ENCODE measurements at places on chromosomes 7 and 10. TPM values are rescaled to one million over a fixed set of nuclear protein-coding genes. Genes with fewer than 3 reads are reported as not detected.
A peak's percentile ranks its signal among the peaks of the same experiment; 100 is the strongest.

DNA sequence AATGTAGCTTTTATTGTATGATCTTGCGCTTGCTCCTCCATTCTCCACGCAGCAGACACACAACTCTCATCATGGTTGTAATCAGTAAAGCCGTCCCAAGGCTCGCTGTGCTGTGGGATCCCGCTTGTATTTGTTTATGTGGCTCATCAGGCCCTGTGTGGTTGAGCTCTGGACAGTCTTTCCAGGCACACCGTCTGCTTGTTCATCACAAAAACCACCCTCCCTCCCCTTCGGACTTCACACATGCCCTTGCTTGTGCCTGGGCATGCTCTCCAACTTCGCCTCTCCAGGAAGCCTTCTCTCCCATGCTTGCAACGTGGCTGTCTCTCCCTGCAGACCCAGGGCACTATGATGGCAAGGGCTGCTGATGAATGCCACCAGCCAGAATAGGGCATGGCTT, 62.4 kb downstream of the HK1 start:
- DNase-seq: no peak

- DNase-seq: no peak
Measured at GRCh38 chr10:12503311-12503710, 154.0 kb downstream of the CAMK1D start.

The ARHGEF35 gene
- total RNA-seq: 0.80 TPM

- DNase-seq: no peak
Measured at GRCh38 chr7:18975689-18976280, 141.7 kb downstream of the TWIST1 start.

The LRRC18 gene
- 0.18 TPM for total RNA-seq

- no peak for DNase-seq
Measured at GRCh38 chr10:71969929-71970328, 5.7 kb downstream of the CHST3 start.

DNA sequence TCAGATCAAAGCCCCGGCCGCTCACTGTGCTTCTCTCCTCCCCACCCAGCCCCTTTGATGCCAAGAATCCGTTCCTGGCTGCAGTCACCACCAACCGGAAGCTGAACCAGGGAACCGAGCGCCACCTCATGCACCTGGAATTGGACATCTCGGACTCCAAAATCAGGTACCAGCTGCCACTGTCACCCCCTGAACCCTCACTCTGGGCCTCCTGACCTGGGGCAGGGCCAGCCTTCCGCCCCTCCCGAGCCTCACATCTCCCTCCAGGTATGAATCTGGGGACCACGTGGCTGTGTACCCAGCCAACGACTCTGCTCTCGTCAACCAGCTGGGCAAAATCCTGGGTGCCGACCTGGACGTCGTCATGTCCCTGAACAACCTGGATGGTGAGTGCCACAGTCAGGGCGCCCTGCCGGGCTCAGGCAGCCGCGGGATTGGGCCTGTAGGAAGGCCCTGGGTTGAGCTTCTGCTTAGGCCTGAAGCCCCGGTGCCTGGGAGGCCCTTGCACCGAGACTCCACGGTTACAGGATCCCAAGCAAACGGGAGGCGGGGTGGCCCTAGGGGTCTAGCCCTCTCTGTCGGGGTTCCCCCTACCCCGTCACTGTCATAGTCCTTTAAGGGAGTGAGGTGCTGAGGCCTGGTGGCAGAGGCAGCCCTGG, 10.8 kb downstream of the TMEM120A start:
- DNase-seq: peak; percentile 18

DNA sequence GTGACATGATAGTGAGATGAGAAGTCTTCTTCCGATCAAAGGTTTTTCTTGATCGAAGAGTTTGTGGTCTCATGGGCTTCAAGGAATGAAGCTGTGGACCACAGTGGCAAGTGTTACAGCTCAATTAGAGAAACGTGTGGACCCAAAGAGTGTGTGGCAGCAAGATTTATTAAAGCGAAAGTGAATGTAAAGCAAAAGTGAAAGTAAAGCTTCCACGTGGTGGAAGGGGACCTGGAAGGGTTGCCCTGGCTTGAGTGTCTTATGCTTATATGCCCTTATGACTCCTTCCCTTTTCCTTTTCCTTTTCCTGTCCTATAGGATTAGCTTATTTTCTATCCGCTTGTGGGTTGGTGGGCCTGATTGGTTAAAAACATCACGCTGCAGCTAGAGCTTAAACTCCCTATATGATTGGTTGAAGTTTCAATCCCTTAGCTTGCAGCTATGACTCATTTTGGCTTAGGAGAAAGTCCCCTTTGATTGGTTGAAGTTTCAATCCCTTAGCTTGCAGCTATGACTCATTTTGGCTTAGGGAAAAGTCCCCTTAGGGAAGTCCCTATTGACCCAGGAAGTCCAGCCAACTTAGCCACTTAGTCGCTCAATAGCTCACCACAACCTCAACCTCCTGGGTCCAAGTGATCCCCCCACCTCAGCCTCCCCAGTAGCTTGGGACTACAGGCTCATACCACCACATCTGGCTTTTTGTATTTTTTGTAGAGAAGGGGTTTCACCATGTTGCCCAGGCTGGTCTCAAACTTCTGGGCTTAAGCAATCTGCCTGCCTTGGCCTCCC, 34.7 kb downstream of the MRPS24 start:
- DNase-seq: peak; percentile 18

- peak; percentile 26 for DNase-seq
Measured at GRCh38 chr10:130189608-130190054, 53.4 kb downstream of the GLRX3 start.

- no peak for DNase-seq
Measured at GRCh38 chr7:42735081-42735480, 176.8 kb downstream of the C7orf25 start.

DNA sequence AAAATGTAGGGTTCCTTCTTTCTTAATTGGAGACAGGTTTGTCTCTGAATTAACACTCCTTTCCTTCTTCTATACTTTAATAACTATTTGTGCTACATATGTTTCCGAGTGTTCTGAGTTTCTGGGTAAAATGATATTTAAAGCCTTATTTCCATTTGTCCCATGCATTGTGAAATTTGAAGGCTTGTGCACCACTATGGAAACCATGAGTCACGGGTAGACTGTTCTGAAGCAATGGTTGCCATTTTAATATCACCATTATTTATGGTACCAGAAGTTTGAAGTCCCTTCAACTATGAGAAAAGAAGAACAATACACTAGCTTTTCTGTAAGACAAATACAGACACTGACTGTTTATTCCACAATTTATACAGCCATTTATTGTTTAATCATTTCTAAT, 44.7 kb upstream of the ZEB1 start:
- no peak for DNase-seq

GRCh38 chr10:116110736-116111135, 162.3 kb downstream of the GFRA1 start:
- DNase-seq: no peak

The SPDYE2B gene
- not detected for total RNA-seq

DNA sequence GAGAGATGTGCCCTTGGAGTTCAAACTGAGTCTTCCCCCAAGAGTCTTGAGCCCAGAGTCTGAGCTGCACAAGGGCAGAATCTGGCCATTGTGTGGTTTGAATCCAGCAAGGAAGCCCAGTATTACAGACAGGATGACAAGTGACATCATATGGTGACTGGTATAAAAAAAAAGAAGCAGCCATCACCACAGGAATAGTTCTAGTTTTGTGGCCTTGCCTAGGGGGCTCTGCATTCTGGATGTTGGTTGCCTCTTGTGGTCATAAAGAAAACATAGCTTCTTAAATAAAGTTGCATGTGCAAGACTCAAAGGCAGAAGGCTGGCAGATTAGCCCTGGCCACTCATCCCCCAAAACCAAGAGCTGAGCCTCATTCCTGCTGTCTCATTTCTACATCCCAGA, 16.8 kb upstream of the LRRC72 start:
- no peak for DNase-seq

GRCh38 chr7:38224392-38224791, 46.3 kb downstream of the STARD3NL start:
- DNase-seq: no peak

The CLEC5A gene
- 0.13 TPM for total RNA-seq

DNA sequence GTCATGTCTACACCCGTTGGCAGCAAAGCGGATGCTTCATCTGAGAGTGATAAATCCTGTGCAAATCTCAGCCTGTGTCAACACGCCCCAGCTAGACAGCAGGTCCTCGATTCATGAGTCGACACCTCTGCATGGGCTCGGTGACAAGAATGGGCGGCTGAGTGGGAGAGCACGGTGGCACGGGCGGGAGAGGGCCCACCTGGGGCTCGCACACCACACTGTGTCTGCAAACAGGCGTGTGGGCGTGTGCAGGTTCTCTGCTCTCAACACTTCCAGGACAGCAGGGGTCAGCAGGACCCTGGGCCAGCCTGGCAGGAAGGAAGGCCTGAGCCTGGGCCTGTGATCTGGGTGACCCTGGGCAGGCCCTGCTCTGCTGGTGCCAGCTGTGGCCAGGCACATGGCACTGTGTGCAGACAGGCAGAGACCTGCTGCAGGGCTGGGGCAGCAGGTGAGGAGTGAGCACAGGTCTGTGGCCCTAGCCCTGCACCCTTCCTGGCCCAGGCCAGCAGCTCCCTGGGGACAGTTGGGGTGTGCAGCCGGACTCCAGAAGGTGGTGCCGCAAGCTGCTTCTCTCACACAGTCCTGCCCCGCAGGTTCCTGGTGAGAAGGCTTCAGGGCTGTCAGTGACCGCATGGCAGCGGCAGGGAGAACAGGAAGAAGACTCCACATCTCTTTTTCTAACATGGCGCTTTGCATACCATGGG, 216.4 kb downstream of the ELFN1 start:
- no peak for DNase-seq

The COL1A2 gene
- 5,114 TPM for total RNA-seq

The PRDX3 gene
- 120 TPM for total RNA-seq

The SPAM1 gene
- total RNA-seq: not detected

The TMEM236 gene
- total RNA-seq: 0.40 TPM

- no peak for DNase-seq
Measured at GRCh38 chr10:74799721-74800221, 26.6 kb upstream of the KAT6B start.

DNA sequence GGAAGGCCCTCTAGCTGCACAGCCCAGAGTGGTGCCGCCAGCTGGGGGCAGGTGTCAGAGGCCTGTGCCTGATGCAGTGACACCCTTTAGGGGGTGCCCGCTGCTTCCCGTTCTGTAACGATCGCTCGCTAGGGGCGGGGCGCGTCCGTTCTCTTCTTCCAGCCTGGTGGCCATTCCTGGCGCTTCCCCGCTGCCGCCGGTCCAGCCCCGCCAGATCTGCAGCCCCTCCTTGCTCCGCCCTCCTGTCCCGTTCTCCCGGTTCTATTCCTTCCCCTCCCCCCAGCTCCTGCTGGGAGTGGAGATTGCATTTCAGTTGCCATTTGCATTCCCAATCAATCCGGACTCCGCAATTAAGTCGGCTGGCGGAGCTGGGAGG, 39.2 kb downstream of the AGAP3 start:
- peak; percentile 64 for DNase-seq

- DNase-seq: no peak
Measured at GRCh38 chr7:73844131-73844547, 1.8 kb upstream of the METTL27 start.

DNA sequence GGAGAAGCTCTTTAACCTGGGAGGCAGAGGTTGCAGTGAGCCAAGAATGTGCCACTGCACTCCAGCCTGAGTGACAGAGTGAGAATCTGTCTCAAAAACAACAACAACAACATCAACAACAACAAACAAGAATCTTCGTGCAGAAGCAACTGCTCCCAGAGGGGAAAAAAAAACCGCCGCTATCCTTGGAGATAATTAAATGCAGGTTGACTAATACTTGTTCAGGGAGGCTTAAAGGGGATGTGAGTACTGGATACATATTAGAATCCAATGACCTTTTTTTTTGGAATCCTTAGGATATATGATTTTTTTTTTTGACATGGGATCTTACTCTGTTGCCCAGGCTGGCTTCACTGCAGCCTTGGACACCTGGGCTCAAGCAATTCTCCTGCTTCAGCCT, 89.6 kb upstream of the FAM171A1 start:
- no peak for DNase-seq

GRCh38 chr7:101882595-101883564, 65.5 kb downstream of the CUX1 start:
- peak; percentile 91 for DNase-seq

GRCh38 chr10:95742485-95742884, 13.5 kb upstream of the ENTPD1 start:
- DNase-seq: peak; percentile 76

The ASB10 gene
- total RNA-seq: 3.1 TPM

DNA sequence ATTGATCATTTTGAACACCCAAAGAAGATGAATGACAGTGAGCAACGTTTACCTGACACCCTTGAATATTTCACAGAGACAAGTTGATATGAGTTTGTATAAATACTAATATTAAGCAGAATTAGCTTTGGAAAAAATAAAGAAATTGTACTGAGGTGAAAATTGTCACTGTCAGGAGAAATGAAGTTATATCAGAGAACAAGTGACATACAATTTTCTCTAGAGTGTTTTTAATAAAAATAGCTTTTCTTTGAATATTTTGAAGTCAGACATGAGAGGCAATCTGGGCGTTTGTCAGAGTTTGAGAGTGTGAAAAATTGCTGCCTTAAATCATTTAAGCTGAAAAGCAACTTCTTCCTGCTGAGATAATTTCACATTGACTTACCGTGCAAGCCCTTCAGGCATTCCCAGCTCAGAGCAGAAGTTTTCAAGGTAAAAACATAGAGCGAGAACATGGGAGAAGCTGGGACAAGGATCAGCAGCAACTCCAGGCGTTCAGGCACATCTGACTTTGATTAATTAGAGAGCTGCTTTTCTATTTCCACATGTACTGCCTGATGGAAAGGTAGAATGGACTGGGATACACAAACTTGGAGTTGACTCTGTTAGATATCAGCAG, 535.9 kb downstream of the TFEC start:
- no peak for DNase-seq

DNA sequence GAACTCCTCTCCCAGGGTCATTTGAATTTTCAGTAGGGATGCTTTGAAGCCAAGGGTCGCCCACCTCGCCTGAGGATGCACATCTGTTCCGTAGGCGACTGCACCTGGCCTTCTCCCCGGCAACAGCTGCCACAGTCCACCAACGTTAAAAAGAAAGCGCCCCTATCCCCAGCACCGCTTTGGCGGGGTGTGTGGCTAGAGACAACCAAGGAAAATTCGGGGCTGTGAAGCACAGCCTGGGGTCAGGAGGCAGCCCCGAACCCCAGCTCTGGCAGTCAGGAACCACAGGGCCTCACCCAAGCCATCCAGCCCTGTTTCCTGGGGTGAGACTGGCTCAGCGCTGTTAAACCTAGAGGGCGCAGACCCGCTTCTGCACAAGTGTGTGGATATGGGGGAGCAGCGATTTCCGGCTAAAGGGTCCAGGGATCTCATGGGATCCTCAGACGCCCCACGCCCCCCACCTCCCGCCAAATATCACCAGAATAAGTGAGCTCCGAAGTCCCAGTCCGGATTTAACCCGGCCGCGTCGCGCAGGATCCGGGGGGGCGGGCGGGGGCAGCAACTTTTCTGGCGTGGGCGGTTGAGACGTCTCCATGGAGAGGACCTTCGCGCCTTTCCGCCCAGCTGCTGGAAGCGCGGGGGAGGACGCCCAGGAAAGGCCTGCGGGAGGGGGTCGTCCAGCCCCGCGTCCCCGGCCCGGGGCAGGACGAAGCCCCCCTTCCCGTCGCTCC, 822 bp downstream of the ZC3HAV1L start:
- no peak for DNase-seq
